ENCODE measurements at places on chromosomes 11 and 22. TPM values are rescaled to one million over a fixed set of nuclear protein-coding genes. Genes with fewer than 3 reads are reported as not detected.
A peak's percentile ranks its signal among the peaks of the same experiment; 100 is the strongest.

DNA sequence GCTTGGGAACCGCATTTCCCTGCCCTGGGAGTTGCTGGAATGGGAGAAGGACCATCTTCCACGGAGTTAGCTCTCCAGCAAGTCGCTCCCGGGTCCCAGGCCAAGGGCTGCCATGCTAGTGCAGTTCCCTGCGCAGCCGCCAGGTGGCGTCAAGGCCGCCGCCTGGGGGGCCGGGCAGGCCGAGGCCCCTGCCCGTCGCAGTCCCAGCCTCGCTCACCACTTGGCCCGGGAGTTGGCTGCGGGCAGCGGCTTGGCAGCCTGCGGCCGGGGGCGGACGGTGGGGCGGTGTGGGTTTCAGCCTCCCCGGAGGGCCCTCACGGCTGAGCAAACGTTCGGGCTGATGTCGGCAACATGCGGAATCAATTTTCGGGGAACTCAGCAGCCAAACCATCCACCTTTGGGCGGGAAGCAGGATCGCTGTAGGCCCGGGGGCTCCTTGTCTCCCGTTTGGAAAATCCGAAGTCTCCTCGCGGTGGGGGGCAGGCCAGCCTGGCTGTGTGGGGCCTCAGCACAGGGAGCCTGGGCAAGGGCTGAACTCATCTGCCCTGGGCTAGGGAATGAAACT is 415.1 kb downstream of the SOX6 start:
- H3K27me3 ChIP-seq = no peaks in the 10 kb centered on the region
- H3K27ac ChIP-seq = no peak overlapping the region
- no peaks in the 10 kb centered on the region for H3K36me3 ChIP-seq

DNA sequence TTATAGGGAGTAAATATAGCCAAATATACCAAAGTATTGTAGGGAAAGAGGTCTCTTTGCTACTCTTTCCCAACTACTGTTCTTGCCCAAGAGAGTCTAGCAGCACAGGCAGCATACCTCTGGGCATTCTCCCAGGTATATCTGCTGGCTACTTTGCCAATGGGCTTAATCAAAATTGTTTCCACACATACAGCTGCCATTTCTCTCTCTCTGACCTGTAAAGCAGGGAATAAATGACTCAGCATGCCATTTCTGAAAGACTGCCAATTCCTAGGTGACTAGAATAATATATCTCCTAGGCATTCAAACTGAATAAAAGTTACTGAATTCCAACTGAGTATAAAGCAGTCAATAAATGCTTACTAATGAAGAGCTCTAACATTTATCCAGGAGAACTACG is 44.6 kb downstream of the RDX start:
- no peaks in the 10 kb centered on the region for H3K4me1 ChIP-seq
- H3K4me3 ChIP-seq = no peak overlapping the region
- no peak for DNase-seq
- peaks cover 23% of the 10 kb centered on the region for H3K36me3 ChIP-seq

The FAM180B gene
- not detected for total RNA-seq

- peak; percentile 44 for DNase-seq
- H3K4me1 ChIP-seq = no peaks in the 10 kb centered on the region
- no peak overlapping the region for H3K4me3 ChIP-seq
- no peaks in the 10 kb centered on the region for H3K27me3 ChIP-seq
- no peak overlapping the region for H3K27ac ChIP-seq
Observed at GRCh38 chr22:47291565-47292495, 529.4 kb downstream of the TBC1D22A start.

Measured in type B pancreatic cell (in vitro differentiated cells).